ENCODE measurements at places on chromosomes 2 and 18.

DNA sequence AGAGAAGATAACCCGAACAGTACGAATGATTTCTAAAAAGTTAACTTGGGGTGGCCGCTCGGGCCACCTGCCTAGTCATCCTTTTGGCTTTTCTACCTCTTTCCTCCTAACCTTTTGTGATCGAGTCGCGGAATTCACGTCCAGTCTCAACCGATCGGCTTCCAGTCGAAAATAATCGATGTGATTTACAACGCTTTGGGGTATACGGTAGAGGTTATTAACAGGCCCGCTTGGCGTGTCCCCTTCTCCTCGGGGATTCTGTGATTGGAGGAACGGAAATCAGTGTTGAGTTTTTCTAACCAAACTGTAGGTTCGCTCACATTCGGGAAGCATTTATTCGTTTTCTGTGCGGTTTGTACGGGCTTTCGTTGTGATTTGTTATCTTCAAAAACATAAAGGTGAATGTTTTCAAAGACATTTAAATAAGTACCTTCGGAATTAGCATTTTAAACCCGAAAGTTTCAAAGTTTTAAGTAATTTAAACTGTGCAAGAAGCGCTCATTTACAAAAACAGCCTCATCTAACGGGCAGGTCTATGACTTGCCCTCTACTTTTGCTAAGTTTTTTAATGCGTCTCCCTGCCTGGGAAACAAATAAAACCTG, 588 bp upstream of the FOXI3 start:
- DNase-seq, result no peak

DNA sequence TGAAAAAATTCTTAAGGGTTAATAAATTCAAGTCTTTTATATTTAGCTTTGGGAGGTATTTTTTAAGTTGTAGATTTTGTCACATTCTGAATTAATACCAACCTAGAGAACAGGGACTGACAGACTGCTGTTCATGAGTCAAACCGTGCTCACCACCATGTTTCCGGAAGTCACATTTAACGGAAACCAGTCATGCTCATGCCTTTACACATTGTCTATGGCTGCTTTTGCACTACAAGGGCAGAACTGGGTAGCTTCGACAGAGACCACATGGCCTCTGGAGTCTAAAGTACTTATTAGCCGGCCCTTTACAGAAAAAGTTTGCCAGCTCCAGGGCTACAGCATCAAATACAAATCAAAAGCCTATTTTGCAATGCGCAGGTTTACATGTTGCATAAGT, 33.3 kb downstream of the LONRF2 start:
- DNase-seq, result no peak

GRCh38 chr2:120552800-120553481, 182.7 kb upstream of the GLI2 start:
- DNase-seq, result peak; percentile 9

GRCh38 chr18:78611869-78612268, 367.7 kb upstream of the SALL3 start:
- DNase-seq, result no peak

DNA sequence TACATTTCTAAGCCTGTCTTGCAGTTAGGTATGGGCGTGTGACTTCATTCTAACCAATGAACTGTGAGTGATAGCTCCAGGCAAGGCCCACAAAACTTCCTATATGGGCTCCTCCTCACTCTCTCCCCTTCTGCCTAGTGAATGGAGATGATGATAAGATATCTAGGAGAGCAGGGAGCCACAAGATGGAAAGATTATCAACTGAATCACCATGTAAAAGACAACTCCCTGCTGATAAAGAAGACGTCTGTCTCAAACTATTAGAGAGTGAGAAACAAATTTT, 237.1 kb downstream of the GPD2 start:
- DNase-seq, result no peak

- DNase-seq, result no peak
These were observed 44.0 kb upstream of the ARHGAP15 start for GRCh38 chr2:143085125-143085784.

- DNase-seq, result no peak
These were observed 85.7 kb downstream of the SMC6 start for GRCh38 chr2:17667898-17668297.

DNA sequence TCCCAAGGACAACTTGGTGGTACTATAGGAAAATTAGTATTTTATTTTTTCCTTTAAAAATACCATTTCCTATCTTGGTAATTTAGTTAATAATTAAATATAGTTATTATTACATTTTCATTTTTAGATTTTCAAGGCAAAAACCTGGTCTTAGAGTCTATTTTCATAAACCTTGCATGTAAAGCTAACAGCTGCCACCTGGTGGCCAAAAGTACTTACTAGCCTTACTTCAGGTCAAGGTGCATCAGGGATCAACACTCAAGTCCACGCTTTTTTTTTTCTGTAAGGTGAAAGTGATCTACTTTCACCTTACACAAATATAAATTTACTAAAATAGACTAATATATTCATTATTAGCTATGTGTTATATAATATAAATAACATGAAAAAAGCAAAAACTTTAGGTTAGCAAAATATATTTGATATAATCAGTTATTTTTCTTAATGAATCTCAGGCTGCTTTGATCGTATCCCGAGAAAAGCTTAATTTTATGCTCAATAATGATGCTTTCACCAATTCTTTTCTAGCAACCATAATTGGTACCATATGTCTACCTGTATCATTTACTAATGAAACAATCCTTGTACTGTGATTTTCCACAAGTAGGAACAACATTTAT, 62.5 kb downstream of the RELCH start:
- peak; percentile 4 for DNase-seq

GRCh38 chr2:152518034-152518433, 183.1 kb downstream of the FMNL2 start:
- no peak for DNase-seq

GRCh38 chr2:144348846-144349245, 171.1 kb downstream of the ZEB2 start:
- no peak for DNase-seq

DNA sequence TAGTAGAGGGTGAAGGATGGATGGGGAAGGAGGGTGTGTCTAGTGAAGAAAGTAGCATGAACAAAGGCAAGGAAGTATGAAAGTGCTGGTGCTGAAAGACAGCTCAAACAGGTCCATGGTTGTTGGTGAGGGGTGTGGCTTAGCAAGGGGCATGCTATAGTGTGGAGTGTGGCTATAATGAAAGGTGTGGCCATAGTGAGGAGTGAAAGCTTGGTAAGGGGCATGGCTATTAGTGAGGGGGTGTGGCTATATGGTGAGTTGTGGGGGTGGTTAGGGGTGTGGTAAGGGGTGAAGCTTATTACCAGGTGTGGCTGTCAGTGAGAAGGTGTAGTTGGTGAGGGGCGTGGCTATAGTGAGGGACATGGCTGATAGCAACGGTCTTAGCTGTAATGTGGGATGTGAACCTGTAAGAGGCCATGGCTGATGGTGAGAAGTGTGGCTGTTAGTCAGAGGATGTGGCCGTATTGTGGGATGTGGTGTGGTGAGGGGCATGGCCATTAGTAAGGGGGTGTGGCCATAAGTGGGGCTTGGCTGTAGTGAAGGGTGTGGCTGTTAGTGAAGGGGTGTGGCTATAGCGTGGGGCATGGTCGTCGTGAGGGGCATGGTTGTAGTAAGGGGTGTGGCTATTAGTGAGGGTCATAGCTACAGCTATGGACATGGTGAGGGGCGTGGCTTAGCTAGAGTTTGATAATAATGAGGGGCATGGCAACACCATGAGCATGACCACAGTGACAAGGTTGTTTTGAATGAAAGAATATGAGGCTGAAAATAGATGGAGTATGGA, 549.6 kb downstream of the FBXO15 start:
- no peak for DNase-seq

DNA sequence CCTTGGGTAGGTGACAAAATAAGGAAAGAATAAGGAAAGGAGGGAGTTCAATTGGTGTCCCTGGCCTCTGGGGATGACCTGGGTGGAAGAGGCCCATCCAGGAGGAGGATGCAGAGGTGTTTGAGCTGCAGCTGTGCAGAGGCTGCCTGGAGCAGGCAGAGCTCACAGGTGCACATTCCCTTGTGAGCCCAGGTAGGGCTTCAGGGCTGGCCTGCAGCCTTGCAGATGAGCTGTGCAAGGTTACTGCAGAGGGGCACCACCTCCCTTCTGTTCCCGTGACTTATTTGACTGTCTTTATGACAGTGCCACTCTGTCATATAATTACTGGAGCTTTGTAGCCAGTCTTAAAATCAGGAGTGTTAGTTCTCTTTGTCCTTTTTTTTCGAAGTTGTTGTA, 263.2 kb upstream of the HS6ST1 start:
- DNase-seq, result no peak

- no peak for DNase-seq
These were observed 284.7 kb downstream of the CYP26B1 start for GRCh38 chr2:71862921-71863320.

- no peak for DNase-seq
These were observed 255.9 kb upstream of the SPRED2 start for GRCh38 chr2:65688141-65688886.

DNA sequence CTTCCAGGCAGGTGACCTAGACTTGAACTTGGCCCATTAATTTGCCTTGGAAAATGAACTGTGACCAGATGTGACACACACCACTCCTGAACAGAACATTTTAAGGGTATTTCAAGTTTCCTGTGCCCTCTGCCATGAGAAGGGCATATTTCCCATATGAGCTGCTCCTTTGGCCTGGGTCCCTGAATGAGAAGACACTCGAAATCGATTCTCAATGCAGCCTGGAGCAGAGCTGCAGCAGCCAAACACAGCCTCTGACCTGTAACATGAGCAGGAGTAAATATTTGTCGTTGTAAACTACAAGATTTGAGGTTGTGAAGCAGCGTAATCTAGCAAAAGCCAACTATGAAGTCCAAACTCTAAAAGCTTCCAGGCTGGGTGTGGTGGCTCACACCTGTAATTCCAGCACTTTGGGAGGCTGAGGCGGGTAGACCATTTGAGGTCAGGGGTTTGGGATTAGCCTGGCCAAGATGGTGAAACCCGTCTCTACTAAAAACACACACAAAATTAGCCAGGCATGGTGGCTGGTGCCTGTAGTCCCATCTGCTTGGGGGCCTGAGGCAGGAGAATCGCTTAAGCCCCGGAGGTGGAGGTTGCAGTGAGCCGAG, 30.1 kb upstream of the SOS1 start:
- DNase-seq, result no peak

- no peak for DNase-seq
These were observed 302.5 kb upstream of the ACVR2A start for GRCh38 chr2:147542351-147542750.

DNA sequence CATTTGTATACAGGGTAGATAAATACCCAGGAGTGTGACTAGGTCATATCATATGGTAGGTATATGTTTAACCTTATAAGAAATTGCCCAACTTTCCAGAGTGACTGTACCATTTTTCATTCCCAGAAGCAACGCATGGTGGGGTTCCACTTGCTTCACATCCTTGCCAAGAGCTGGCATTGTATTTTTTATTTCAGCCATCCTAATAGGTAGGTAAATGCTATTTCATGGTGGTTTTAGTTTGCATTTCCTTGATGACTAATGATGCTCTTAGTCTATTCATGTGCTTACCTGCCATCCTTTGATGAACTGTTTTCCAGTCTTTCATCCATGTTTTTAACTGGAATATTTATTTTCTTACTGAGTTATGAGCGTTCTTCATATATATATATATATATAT, 51.9 kb downstream of the MAP4K3 start:
- no peak for DNase-seq

- no peak for DNase-seq
These were observed 21.9 kb downstream of the CD28 start for GRCh38 chr2:203728321-203728720.

DNA sequence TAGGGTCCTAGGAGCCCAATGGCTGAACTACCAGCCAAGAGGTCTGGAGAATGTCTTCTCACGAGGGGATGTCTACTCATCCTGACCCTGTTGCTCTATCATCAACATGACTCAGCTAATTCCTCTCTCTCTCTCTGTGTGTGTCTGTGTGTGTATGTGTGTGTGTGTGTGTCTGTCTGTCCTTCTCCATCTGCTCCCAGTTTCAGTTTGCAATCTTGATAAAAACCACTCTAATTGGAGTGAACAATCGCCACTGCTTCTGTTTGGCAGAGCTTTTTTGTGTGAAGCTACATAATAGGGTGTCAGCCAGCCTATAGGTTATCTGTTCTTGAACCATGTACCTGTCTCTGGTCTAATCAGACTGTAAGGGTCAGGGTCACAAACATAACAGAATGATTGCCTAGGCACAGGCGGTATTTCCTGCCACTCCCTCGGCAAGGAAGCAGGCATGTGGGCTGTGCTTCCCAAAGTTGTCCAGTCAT, 219.8 kb downstream of the SH3BP4 start:
- DNase-seq, result no peak
